ENCODE measurements at places on chromosomes 1 and 21.

DNA sequence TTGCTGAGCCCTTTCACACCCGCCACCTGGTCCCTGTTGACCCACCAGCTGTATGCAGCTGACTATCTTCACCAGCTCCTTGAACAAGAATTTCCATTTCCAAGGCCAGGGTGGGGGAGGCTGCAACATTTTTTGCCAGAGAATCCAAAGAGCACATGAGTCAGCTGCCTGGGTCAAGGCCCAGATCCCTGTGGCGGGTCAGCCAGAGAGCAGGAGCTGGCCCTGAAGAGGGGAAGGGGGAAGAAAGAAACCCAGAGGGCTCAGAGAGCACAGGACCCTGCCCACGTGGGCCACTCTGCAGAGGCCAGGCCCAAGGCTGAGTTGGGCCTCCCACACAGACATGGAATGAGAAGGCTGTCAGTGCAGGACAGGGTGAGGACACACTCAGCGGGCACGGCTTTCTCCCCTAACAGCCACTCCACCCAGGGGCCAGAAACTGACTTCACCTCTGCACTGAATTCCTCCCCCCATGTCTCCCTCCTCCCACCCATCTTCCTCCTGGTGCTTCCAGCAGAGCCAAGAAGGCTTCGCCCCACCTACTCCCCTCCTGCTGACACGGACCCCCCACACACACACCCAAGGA, 28.9 kb downstream of the S100A6 start:
- peak; percentile 74 for DNase-seq

- DNase-seq: peak; percentile 48
Measured at GRCh38 chr1:171226747-171227370, 21.4 kb upstream of the FMO1 start.

GRCh38 chr1:230704830-230705229, 9.1 kb downstream of the AGT start:
- no peak for DNase-seq

DNA sequence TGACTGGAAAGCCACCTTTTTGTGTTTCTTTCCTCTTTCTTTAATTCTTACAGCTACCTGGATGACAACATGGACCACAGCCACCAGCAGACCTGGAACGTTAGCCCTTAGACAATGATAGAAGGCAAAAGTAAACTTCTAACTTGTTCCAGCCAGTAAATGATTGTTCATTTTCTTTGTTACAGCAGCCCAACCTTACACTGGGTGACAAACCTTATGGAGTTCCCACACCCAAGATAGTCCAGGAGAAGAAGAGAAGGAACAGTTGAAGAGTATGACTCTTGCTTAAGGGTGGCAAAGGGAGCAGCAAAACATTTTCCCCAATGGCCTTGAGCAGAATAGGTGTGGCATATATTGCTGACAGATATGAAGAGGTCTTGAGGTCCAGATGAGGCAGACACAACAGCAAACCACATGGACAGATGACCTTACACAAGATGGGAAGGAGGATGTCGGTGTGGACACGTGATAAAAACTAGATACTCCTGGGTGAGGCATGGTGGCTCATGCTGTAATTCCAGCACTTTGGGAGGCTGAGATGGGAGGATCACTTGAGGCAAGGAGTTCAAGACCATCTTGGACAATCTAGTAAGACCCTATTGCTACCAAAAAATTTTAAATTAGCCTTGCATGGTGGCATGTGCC, 11.8 kb upstream of the FAM76A start:
- no peak for DNase-seq

GRCh38 chr1:910311-910880, 13.3 kb upstream of the SAMD11 start:
- peak; percentile 16 for DNase-seq

DNA sequence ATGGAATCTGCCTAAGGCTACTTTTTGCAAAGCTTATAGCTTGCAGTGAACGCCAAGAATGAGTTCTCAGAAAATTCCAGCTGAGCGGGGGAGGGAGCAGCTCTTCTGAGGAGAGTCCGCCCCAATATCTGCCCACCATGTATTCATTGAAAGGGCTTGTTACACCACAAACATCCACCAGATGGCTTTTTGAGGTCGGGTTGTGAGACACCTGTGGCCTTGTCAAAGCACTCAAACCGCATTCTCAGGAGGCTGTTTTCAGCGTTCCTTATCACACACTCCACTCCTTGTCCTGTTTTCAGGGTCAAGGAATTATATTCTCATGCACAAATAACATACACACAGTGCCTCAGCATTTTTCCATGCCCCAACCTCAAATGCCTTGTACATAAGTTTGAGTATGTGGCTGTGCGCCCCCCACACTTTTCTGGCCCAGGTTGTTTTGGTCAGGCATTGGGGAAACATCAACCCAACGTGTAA, 3.9 kb upstream of the C4BPB start:
- DNase-seq: peak; percentile 70

DNA sequence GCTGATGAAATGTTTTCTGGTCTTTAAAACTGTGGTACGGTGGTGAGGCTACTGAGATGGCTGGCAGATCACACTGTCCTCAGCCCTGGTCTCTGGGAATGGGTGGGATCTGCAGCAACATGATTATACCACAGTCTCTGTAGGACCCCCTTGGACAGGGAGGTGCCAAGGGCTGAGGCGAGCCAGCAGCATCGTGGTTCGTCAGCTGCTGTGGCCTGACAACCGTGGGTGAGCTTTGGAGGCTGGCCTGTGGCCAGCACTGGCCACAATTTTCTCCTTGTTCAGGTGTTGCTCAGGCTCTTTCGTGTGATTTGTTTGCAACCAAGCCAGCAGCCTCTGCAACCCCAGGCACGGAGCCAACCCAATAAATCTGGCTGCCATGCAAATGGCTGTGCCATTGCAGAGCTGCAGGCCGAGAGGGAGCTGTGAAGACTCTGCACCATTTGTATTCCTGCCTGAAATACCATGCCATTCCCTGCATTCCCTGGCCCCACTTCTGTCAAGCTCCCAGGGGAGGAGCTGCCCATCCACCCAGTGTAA, 70.9 kb downstream of the PCP4 start:
- no peak for DNase-seq

GRCh38 chr1:204445860-204446412, 34.3 kb upstream of the PPP1R15B start:
- peak; percentile 74 for DNase-seq

DNA sequence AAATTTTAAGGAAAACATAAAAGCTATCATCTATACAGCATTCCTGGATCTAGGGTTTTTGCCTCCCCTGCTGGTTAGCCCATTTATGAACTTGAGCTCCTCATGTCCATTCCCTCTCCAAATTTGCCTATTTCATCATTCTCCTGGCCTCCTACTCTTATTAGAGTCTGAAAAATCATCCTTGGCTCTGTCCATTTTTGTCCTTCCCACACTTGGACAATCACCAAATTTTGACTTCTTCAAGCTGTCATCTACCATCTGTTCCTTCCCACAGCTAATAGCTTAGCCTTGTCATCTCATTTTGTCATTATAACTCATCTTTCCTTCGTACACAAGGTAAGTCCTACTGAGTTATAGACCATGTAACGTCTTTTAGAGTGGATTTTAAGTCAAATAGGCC, 2.2 kb upstream of the HENMT1 start:
- no peak for DNase-seq

DNA sequence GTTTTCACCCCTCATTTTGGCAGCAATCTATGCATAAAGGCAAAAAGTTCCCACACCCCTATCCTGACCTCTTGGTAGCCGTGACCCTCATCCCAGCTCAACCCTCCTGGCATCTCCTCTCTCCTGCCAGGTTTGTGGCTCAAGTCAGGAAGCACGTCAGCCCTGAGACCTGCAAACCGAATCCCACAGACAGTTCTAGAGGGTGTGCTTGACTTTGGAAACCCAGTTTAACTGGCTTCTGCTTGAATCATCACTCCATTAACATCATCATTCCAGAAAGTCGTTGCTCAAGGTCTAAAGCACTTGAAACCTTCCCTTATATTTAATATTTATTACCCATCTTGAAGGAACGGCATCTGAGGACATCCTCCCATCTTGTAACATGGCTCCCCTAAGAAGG, 133.4 kb upstream of the ERG start:
- no peak for DNase-seq

DNA sequence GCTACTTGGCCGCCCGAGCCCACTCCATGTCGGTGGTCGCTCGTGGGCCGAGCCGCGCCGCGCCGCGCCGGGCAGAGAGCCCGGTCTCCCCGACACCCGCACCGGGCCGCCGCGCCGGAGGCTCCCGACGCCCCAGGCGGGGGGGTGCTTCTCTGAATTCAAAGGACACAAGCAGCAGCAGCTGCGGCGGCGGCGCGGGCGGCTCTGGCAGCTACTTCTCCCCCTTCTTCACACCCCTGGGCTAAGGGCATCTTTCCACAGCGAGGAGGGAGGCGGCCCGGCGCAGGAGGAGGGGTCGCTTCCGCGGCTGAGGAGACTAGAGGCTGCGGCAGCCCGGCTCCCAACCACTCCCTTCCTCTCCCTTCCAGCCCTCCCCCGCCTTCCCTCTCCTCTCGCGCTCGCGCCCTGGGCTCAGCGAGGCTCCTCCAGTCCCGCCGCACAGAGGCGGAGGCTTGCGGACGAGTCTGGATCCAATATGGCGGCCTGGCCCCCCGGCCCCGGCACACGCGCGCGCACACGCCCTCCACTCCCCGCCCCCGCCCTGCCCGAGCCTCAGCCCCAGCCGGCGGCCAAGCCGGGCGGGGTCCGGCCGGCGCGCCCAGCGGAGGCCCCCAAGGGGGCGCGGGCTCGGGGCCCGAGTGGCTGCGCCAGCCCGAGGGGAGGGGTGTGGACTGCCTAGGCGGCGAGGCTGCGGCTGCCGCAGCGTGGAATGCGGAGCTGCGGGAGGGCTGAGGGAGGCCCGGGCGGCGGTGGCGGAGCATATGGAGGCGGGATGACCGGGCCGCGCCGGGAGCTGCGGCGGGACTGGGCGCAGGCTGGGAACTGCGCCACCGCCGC, at the start of gene CDC42BPA:
Gene CDC42BPA (minus strand): TSS at position 477 of the 837 bp plus-strand sequence. CDS start 1,310 bp downstream, outside the sequence.
- peak; percentile 76 for DNase-seq

DNA sequence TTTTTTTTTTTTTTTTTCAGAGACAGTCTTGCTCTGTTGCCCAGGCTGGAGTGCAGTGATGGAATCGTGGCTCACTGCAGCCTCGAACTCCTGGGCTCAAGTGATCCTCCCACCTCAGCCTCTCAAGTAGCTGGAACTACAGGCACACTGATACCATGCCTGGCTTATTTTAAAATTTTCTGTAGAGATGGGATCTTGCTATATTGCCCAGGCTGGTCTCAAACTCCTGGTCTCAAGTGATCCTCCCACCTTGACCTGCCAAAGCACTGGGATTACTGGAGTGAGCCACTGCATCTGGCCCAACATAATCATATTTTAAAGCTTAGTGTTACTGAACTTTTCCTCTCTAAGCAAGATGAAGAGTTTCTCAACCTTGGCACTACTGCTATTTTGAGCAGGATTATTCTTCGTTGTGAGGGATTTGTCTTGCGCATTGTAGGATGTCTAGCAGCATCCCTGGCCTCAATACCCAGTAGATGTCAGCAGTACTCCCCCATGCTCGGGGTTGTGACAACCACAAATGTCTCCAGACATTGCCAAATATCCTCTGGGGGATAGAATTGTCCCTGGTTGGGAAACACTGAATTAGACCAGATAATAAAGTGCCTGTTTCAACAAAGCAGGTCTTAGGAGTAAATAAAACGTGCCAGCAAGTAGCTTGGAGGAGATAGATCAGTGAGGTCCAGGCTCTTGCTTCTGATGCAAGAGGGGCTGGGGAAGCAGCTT, 15.1 kb upstream of the THRAP3 start:
- DNase-seq: no peak

GRCh38 chr1:225914947-225915346, 9.1 kb downstream of the PYCR2 start:
- DNase-seq: no peak

- no peak for DNase-seq
Measured at GRCh38 chr21:39581414-39581813, 31.3 kb upstream of the B3GALT5 start.

DNA sequence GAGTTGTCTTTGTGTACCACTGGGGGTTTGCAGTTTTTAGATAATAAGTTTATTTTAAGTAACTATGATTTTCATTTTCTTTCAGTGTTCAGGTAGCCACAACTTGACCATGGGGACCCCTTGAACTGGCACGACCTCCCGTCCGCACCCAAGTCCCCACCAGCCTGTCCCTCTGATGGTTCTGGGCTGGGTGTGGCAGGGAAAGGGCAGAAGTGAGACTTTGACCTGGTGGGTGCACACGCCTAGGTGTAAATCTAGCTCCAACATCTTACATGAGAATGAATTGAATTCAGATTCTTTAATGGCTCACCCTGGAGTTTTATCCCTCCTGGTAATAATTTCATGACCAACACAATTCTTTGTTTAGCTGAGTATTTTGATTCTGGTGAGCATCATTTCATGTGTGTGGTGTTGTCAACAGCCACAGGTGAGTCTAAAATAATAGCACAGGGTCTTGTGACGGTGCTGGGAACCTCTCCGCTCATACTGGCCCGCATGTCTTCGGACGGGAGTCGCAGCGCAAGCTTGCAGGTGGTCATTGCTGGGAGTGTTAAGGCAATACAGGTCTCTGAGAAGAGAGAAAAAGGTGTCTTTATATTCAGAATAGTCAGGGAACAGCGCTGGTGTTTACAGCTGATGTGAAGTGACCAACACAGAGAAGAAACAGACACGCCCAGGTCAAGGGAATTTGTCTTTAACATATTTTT, 50.8 kb upstream of the POFUT2 start:
- DNase-seq: no peak

- no peak for DNase-seq
Measured at GRCh38 chr1:117653732-117654492, 48.1 kb downstream of the TENT5C start.

- DNase-seq: no peak
Measured at GRCh38 chr1:890661-891060, 33.1 kb upstream of the SAMD11 start.

GRCh38 chr1:3668585-3669300, 16.4 kb downstream of the TP73 start:
- peak; percentile 88 for DNase-seq

DNA sequence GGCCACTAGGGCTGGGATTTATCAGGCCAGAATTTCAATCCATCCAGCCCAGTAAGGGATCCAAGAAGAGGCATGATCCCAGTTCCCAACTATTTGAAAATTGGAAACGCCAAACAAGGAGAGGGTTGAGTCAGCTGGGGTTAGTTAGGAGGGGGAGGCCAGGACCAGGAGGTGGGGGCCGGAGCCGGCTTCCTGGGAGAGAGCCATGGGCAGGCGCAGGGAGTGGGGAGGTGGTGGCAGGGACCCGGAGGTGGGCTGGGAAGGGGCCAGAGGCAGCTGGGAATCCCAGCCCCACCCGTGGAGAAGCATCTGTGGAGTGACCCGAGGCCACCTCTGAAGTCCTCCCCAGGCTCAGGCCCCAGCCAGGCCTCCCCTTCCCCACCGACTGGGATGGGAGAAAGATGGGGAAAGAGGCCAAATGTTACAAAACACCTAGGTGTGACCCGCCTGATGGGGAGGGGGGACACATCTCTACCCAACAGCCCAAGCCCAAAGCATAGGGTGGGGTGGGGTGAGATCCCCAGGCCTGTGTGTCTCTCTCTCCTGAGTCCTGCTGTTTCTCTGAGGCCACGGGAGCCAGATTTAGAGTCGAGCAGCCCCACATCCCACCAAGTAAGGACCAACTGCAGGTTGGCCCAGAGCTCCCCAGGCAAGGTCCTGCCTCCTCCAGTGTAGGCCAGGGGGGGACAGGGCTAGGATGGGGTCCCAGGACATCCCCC, 10.1 kb downstream of the HSPG2 start:
- DNase-seq: no peak

Measured in colonic mucosa (tissue), 4 donors.